ENCODE measurements at places on chromosomes 16 and 17.

GRCh38 chr16:28602529-28602928, 5.7 kb upstream of the SULT1A2 start:
- no peak for DNase-seq

GRCh38 chr16:69827524-69827923, 65.4 kb downstream of the WWP2 start:
- DNase-seq = no peak

DNA sequence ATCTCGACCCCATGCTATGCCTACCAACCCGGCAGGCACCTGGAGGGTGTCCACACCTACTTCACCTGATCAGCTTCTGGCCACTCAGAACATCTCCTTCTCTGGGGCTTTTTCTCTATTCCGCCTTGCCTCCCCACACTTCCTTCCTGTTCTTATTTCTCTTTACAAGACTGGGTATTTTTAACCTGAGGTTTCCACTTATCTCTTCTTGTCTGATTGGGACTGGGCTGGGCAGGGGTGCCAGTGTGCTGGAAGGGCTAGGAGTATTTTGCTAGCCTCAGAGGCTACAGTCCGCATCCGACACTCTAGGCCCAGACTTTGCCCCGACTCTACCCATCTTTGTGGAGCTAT, 26.2 kb upstream of the ZNF652 start:
- DNase-seq = no peak

DNA sequence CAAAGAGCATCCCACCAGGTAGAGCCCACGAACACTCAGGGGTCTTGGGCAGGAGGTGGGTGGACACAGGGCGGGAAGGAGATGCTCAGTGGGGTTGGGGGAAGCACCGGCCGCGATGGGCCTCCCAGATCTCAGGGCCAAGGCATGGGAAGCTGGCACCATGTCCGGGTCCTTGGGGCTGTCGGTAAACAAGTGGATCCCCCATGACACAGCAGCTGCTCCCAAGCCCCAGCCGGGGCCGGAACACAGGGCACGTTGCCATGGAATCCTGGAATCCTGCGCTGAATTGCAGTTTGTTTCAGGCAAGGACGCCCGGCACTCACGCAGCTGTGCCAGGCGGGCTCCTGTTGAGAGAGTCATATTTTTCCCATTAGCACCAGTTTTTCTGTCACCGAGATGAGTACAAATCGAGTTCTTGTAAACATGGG, 23.0 kb upstream of the CHMP6 start:
- DNase-seq = no peak

GRCh38 chr16:12009462-12009861, 32.9 kb downstream of the SNX29 start:
- DNase-seq = no peak

GRCh38 chr17:61323909-61324868, 75.5 kb upstream of the TBX2 start:
- no peak for DNase-seq

- DNase-seq = no peak
Observed at GRCh38 chr17:69959283-69959682, 115.7 kb upstream of the KCNJ16 start.

GRCh38 chr17:18225642-18226283, 328 bp downstream of the LLGL1 start:
- DNase-seq = no peak

GRCh38 chr17:14752011-14752410, 451.1 kb downstream of the HS3ST3B1 start:
- DNase-seq = no peak

GRCh38 chr16:20510323-20510722, 59.0 kb downstream of the ACSM2A start:
- no peak for DNase-seq

DNA sequence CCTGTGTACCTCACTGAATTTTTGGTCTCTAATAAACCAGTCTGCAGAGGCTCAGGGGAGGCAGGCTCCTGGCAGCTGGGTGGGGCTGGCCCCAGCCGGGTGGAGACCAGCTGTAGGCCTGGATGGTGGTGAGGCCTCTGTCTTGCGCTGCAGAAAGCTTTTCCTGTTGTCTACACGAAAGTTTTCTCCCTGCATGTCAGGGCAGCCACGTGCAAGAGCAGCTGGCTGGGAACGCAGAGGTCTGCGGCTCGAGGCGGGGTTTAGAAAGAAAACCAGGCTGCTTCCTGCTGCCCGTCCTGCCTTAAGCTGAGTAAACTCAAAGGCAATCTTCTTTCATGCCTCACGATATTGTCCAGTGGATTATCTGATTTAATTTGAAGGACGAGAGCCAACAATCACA, 2.4 kb downstream of the SERPINF1 start:
- peak; percentile 27 for DNase-seq

- no peak for DNase-seq
Observed at GRCh38 chr17:50210240-50211225, 9.1 kb upstream of the COL1A1 start.

DNA sequence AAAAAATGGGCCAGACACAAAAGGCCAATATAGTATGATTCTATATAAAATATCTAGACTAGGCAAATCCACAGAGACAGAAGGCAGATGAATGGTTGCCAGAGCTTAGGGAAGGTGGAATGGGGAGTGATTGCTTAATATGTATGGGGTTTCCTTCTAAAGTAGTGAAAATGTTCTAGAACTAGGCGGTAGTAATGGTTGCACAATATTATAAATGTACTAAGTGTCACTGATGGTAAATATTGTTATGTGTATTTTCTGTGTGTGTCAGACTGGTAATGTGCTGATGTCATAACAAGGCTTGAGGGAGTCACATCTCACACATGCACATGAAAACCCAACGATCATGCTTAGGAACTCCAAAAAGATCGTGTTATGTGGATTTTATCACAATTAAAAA, 106.9 kb upstream of the SIAH1 start:
- no peak for DNase-seq

GRCh38 chr17:75516619-75517296, 430 bp downstream of the TSEN54 start:
- no peak for DNase-seq

DNA sequence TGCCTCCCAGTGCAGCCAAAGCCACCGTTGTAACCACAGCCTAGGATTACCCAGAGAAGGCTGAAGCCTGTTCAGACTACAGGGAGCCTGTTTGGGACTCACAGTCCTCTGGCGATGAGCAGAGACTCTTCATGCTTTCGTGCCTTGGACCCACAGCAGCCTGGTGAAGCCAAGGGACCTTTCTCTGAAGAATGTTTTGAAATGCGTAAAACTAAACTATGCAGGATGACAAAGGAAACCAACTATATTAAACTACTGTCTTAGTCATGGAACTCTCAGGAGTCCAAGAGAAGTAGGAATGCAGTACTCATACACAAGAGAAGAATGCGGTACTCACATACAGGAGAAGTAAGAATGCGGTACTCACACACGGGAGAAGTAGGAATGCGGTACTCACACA, 20.9 kb downstream of the ABR start:
- no peak for DNase-seq

GRCh38 chr16:3498988-3499387, 1.8 kb upstream of the CLUAP1 start:
- DNase-seq = no peak

DNA sequence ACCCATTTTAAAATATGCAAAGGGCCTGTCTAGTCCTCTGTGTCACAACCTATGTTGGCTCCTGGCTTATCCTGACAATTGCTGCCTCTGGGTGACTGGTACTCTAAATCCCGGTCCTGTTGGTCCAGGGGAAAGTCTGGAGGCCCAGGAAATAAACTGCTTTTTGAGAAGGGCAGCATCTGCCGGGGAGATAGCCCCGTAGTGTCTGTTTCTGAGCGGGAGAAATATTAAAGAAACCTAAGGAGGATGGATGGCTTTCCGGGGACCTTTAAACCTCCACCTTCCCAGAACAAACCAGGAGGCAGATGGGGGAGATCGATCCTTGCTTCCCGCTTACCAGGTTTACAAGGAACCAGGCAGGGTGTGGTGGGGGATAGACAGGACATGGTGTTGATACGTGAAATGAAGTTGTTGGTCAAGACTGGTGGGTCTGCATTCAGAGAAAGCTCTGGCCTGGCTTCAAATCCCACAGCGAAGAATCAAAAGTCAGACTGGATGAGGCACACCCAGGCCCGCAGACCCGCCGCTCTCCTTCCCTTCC, 3.8 kb downstream of the HOXB2 start:
- no peak for DNase-seq

GRCh38 chr17:82645516-82645915, 2.7 kb downstream of the WDR45B start:
- DNase-seq = no peak

DNA sequence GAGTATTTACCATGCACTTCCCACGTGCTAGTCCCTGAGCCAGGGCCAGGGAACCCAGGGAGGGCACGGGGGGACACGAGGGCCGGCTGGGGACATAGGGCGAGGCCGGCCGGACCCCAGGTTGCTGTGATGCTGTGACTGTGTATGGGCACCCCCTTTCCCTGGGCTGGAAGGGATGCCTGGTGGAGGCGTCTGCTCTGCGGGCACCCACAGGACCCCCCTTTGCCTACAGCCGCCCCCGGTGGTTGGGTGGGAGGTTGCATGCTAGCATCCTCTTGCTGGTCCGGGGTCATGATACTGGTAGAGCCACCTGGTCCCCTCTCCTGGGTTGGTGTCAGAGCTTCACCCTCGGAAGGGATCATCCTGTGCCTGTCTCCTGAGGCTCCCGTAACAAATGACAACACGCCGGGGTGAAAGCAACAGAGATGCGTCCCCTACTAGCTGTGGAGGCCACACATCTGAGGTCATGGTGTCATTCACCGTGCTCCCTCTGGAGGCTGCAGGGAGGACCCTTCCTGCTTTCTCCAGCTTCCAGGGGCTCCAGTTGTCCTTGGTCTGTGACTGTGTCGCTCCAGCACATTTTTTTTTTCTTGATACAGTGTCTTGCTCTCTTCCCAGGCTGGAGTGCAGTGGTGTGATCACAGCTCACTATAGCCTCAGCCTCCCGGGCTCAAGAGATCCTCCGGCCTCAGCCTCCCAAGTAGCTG, 3.1 kb upstream of the CIAO3 start:
- no peak for DNase-seq

- DNase-seq = no peak
Observed at GRCh38 chr17:50439008-50439407, 13.0 kb downstream of the ACSF2 start.

GRCh38 chr16:80656711-80657150, 115.9 kb downstream of the DYNLRB2 start:
- DNase-seq = no peak

GRCh38 chr16:56929639-56930038, 2.3 kb upstream of the HERPUD1 start:
- DNase-seq = no peak

GRCh38 chr17:17870247-17870646, 33.5 kb upstream of the SREBF1 start:
- DNase-seq = no peak

DNA sequence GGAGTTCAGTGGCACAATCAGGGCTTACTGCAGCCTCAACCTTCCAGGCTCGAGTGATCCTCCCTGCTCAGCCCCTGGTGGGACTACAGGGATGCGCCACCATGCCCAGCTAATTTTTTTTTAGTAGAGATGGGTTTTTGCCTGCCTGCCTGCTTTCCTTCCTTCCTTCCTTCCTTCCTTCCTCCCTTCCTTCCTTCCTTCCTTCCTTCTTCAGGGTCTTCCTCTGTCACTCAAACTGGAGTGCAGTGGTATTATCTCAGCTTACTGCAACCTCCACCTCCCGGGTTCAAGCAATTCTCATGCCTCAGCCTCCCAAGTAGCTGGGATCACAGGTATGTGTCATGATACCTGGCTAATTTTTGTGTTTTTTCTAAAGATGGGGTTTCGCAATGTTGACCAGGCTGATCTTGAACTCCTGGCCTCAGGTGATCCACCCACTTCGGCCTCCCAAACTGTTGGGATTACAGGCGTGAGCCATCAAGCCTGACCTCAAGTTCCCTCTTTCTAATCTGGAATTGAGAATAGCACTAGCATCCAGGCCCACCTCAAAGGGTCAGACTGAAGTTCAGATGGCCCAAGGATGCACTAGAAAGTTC, 45.3 kb downstream of the PRAC1 start:
- no peak for DNase-seq

GRCh38 chr17:34171245-34171818, 83.8 kb upstream of the CCL2 start:
- peak; percentile 11 for DNase-seq

DNA sequence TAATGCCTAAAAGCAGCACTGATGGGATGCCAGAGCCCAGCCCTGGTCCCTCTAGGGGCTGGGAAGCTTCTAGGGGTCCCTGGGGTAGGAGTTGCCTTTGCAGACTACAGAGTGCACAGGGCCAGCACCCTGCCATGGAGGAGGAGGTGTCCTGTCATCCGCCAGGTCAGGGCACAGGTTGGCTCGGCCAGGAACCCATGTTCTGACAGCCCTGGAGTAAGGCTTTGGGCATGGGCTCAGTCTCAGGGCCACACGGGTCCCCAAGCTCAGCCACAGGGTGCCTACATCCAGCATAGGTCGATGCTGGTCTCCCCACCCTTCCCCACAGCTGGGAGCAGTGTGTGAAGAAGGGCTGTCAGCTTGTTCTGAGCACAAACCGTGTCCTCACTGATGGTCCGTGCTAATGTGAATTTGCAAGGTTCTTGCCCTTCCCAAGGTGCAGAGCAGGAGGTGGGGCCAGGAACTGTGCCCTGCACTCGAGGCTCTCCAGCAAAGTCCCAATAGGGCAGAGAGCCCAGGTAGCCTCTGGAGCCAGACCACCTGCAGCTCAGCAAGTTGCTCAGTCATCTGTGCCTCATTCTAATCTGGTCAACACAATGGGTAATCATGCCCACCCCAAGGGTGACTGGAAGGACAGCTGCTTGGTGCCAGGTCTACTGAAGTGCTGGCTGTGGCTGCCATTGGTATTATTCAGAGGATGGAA, 72.8 kb downstream of the AMFR start:
- no peak for DNase-seq

GRCh38 chr16:72066747-72067146, 3.7 kb downstream of the HPR start:
- no peak for DNase-seq

DNA sequence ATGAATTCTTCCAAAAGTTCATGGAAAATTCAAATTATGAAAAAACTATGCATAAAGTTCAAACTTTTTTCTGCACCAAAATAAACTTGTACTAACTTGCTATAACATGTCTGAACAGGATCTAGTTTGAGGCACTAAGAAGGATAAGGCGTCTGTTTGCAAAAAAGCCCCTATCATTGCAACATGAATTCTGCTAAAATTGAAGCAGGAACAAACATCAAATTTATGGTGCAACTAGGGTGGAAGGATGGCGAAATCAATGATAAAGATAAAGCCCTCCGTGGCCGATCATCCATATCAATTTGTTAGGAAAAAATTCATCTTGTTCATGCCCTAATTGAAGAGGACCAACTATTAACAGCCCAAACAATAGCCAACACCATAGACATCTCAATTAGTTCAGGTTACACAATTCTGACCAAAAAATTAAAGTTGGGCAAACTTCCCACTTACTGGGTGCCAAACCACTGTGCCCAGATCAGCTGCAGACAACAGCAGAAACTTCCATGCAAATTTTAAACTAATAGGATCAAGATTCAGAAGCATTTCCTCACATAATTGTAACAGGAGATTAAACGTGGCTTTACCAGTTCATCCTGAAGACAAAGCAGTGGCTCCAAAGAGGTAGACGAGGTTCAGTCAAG, 12.9 kb downstream of the IL21R start:
- DNase-seq = no peak

All from stimulated activated CD8-positive, alpha-beta memory T cell treated with anti-CD3 and anti-CD28 coated beads, Interleukin-4, amount 100 ng/mL, for 1 hour (primary cell).